Cerebellum (tissue), 4 donors: ENCODE measurements at places on chromosomes 16 and 17. TPM values are rescaled to one million over a fixed set of nuclear protein-coding genes. Genes with fewer than 3 reads are reported as not detected.
A peak's percentile ranks its signal among the peaks of the same experiment; 100 is the strongest.

The CRHR1 gene
- 7.5 TPM for total RNA-seq

DNA sequence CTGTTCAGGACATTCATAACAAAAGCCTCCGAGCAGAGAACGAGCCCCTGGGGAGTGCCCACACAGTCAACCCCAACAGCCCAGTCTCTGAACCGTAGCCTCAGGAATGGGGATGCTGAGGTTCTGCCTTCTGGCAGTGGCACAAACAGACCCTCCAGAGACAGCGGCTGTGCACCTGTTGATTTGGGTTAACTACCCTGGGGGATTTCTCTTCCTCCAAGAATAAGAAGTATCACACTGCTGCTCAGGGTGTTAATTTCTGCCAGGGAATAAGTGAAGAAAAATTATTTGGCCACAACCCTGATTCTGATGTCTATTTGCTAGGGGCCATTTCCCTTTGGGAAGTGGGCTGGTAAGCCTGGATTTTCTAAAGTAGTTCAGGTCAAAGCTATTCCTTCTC, 51.0 kb upstream of the PIRT start:
- DNase-seq, result no peak

DNA sequence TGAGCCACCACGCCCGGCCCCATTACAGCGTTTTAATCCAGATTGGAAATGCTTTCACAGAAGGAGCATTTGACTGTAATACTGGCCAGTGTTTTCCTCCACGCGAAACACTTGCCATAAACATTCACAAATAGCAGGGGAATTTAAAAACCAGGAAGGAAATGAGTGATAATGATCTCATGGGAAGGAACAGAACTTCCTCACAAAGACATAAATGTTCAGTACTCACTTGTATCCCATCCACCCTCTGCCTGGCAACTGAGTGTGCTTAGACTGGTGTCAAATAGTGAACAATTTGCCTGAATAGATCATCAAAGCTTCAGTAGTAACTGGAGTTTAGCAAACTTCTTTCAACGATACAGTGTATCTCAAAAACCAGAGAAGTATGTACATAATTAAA, 54.1 kb downstream of the PSMD12 start:
- no peak for DNase-seq

DNA sequence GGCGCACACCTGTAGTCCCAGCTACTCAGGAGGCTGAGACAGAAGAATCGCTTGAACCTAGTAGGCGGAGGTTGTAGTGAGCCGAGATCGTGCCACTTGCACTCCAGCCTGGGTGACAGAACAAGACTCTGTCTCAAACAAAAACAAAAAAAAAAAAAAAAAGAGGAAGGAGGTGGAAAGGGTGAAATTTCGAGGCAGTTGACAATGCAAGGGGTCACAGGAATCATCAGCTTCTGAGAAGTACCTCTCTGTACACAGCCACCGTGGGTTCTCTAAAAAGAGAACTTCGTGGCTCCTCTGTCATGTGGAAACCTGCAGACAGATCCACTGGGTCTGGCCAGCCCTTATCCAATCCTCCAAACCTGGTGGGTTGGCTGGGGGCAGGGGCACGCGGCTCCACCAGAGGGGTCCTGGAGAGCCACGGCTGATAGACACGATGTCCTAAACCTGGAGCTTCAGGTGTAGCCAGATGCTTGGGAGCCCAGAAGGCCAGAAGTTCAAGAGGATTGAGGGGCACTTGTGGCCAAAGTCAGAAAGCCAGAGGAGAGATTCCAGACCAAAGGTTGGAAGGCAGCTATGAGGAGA, 540 bp upstream of the CD300LF start:
- no peak for DNase-seq

GRCh38 chr17:65545705-65546523, 15.5 kb downstream of the AXIN2 start:
- no peak for DNase-seq

DNA sequence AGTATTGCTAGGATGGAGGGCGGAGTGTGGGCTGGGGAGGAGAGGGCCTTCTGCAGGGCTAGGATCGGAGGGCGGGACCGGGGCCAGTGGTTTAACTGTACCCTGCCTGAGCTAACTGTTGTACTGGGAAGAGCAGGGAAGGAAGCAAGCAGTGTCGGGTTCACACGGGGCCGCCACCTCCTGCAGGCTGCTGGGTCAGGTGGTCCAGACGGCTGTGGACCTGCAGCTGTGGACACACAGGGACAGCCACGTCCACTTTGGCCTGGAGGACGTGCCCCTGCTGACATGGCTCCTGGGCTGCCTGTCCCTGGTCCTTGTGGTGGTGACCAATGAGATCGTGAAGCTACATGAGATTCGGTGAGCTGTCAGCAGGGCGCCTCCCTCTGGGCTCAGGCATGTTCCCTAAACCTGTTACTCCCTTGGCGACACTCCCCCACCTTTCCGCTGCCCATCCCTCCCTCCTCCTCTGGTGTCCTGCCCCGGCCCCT, 16.6 kb downstream of the CASKIN2 start:
- no peak for DNase-seq

- no peak for DNase-seq
Observed at GRCh38 chr17:61942085-61942484, 14.3 kb upstream of the INTS2 start.

DNA sequence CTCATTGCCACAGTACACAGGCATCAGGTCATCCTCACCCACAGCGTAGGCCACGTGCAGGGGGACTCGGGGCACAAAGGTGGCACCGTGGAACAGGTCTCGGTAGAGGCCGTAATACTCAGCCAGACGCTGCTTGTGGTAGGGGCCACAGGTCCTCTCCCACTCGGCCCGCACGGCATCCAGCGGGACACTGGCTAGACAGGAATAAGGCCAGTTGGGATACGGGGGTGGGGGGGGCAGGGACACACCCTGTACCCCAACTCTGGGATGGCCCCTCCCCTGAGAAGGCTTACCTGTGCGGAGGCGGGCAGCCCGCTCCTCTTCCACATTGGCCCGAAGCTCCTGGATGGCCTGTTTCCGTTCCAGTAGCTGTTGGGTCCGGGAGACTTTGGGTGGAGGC, 3.0 kb downstream of the MRPL38 start:
- DNase-seq, result no peak

DNA sequence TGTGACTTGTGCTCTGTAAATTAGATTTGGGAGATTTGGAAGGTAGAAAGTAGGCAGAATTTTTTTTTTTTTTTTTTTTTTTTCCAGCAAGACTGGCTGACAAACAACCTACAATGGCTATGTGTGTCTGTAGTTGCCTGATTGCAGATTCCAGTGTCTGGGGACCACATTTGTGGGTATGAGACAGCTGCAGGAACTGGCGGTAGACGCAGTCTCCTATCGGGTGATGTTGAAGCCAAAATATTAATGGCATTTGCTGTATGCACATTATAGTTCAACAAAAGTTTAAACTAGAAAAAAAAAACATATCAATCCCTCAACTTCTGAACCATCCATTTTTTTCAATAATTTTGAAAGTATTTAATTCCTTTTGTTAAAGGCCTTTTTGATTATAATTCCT, 665.2 kb downstream of the TOX3 start:
- DNase-seq, result no peak

- no peak for DNase-seq
Observed at GRCh38 chr17:4710693-4711634, 532 bp downstream of the ARRB2 start.

The C16orf46 gene
- 2.0 TPM for total RNA-seq

DNA sequence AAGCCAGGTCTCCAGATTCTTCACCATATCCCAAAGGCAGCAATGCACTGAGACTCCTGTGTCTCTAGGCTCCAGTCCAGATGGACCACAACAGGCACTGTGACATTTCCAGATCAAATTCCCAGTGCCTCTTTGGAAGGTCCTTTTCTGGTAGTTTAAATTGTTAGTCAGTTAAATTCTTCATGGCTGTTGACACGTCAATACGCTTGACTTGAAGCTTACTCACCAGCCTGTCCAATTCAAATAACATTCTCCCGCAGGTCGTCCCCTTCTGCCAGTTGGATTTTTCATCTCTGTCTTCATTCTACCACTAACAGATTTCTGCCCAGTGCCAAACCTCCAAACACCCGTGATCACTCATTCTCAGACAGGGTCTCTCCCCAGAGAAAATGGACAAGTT, 86.7 kb downstream of the SHISA9 start:
- DNase-seq, result no peak

- no peak for DNase-seq
Observed at GRCh38 chr17:42754782-42755181, 6.2 kb upstream of the RAMP2 start.

DNA sequence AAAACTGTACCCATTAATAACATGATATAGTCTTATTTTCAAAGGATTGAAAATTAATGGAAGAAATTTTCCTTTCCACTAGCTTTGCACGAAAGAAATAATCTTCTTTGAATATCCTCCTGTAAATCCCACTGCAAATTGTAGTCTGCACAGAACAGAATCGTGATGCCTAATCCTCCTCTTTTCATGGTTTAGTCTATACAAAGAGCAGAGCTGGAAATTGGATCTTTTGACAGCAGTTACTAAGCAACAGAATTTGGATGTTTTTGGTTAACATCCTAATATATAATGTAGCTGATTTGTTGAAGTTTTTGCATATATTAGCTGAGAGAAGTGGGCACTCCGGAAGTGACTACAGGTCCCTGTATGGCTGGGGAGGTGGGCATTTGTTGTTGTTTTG, 98.6 kb downstream of the WNT3 start:
- DNase-seq, result no peak

DNA sequence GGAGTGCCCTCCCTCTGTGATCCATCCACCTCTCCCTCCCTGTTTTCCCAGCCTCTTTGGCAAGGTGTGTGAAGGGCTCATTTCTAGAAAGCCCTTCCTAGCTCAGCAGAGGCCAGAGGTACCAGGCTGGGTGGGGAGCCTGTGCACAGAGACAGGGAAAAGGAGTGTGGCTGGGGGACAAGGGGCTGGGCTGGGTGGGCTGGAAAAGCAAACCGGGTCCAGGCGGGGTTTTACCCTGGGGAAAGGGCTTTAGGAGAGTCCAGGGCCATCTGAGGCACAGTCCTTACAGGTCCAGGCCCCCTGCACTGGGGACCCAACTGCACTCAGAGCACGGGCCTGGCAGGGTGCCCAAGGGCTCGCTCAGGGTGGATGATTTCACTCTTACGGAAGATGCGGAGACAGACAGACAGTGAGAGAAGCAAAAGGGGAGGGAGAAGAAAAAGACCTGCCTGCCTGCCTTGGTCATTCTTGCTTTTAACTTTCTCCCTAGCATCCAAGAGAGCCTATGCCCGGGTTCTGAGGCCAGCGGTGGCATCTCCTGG, 7.0 kb downstream of the CRHR1 start:
- DNase-seq, result no peak

GRCh38 chr17:31060791-31061550, 33.8 kb upstream of the NF1 start:
- no peak for DNase-seq

The WNT9B gene
- total RNA-seq, result 4.1 TPM

The KRT15 gene
- not detected for total RNA-seq

GRCh38 chr16:69039333-69039941, 66.0 kb upstream of the HAS3 start:
- no peak for DNase-seq

DNA sequence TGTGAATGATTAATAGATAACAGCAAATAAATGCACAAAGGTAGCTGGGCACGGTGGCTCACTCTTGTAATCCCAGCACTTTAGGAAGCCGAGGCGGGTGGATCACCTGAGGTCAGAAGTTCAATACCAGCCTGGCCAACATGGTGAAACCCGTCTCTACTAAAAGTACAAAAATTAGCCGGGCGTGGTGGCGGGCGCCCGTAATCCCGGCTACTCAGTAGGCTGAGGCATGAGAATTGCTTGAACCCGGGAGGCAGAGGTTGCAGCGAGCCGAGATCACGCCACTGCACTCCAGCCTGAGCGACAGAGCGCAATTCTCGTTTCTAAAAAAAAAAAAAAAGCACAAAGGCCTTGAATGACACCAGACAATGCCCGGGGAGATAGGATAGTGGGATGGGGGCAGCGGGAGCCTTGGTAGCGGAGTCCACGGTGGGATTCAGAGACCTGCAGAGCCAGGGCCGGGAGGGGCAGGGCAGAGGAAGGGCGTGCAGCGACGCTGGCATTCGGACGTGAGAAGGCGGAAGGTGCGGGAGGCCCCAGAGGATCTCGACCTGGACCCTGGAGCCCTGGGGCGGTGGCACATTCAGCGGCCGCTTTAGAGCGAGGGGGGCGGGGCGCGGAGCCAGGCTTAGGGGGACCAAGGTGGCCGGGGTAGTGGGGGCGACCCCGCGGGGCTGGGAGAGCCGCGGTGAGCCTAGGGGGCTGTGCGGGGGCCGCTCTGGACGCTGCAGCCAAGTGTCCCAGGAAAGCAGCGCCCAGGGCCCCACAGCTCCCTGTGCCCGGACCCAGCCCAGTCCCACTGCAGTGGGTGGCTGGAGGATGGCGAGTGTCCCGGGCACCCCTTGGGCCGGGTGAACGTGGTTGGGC, 999 bp upstream of the FLYWCH2 start:
- DNase-seq, result peak; percentile 21

The CES5A gene
- total RNA-seq, result 0.18 TPM

The VPS35L gene
- 50.4 TPM for total RNA-seq

DNA sequence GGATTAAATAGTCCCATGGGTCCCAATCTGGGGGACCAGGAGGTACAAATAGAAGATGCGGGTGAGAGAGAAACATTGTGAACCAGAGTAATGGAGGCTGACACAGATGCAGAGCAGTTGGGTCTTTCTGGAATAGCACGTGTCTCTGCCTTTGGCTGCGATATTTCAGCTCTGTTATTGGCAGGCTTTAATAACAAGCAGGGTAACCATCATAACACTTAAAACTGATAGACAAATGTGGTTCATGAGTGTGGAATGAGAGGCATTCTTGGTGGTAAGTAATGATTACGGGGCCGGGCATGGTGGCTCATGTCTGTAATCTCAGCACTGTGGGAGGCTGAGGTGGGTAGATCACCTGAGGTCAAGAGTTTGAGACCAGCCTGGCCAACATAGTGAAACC, 110.3 kb downstream of the SNX29 start:
- DNase-seq, result no peak

DNA sequence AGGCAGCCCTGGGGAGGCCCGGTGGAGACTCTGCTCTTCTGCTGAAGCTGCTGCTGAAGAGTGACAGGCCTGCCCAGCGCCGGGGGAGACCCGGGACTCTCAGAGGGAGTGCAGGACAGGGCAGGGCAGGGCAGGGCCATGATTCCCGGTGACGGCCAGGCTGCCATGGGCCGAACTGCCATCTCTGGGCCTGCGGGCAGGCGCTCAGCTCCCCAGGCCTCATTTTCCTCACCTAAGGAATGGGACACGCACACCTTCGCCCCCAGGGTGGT, 22.6 kb upstream of the SSTR5 start:
- DNase-seq, result no peak

GRCh38 chr17:27810211-27810901, 10.0 kb upstream of the NOS2 start:
- no peak for DNase-seq

The PRSS8 gene
- total RNA-seq, result 0.18 TPM

DNA sequence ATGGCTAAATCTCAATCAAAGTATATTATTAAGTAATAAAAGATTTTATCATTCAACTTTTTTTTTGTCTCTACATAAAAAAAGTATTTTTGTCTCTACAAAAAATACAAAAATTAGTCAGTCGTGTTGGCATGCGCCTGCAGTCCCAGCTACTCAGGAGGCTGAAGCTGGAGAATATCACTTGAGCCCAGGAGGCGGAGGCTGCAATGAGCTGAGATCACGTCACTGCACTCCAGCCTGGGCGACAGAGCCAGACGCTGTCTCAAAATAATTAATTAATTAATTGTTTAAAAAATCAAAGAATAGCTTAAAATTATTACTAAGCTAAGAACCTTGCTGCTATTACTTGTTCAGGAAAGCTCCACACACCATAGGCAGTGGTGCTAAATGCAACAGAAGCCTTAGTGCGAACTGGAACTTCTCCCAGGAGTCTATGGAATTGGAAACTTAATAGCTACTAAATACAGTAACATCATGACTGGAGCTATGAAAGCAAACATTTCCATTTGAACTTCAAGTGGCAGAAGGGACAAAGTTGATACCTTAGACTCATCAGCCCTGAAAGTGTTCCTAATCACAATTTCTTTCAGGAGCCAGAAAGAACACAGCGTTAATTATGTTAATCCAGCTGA, 22.6 kb downstream of the ADCY9 start:
- DNase-seq, result no peak
